Non-pigmented ciliary epithelial cell (primary cell): ENCODE measurements at places on chromosomes 5 and 9.

- DNase-seq = no peak
Observed at GRCh38 chr5:172958331-172959046, 735 bp upstream of the RPL26L1 start.

DNA sequence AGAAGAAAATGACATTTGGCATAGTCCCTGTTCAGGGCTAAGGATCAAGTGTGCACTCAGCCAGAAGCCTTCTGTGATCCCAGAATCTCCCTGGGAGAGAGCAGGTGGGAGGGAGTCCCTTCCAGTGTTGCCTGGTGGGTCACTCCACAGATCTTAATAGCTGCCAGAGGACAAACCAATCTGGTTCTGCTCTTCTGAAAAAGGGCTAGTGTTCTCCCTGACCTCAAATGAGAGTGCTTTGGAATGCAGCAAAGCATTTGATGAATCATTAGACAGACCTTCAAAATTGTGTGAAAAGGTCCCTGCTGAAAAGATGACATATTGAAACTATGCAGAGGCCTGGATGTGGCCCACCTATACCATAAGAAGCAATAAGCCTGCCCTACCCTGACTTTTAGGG, 339.7 kb downstream of the TMEM232 start:
- DNase-seq = peak; percentile 49

- DNase-seq = no peak
Observed at GRCh38 chr5:150311015-150311692, 8.4 kb upstream of the ARSI start.

DNA sequence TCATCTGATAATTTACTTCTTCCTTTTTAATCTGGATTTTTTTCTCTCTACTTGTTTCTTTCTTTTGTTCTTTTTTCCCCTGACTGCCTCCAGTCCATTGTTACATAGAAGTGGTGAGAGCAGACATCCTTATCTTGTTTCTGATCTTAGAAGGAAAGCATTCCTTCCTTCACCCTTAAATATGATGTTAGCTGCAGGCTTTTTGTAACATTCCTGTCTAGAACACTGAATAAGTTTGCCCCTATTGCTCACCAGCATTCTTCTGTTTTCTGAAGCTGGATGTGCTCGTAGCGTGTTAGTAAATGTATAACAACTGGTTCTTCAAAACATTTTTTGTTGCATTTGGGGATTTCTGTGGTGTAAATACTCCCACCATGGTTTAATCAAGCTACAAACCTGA, 136.7 kb upstream of the NFIL3 start:
- DNase-seq = no peak

- DNase-seq = no peak
Observed at GRCh38 chr5:122665051-122665450, 109.8 kb upstream of the SNX2 start.

- DNase-seq = peak; percentile 71
Observed at GRCh38 chr9:79221084-79221483, 350.7 kb upstream of the TLE4 start.

- no peak for DNase-seq
Observed at GRCh38 chr5:1723957-1724821, 75.4 kb downstream of the MRPL36 start.

- DNase-seq = no peak
Observed at GRCh38 chr9:128903871-128904620, 16.7 kb upstream of the PHYHD1 start.

GRCh38 chr9:131700765-131701435, 39.0 kb downstream of the RAPGEF1 start:
- no peak for DNase-seq

DNA sequence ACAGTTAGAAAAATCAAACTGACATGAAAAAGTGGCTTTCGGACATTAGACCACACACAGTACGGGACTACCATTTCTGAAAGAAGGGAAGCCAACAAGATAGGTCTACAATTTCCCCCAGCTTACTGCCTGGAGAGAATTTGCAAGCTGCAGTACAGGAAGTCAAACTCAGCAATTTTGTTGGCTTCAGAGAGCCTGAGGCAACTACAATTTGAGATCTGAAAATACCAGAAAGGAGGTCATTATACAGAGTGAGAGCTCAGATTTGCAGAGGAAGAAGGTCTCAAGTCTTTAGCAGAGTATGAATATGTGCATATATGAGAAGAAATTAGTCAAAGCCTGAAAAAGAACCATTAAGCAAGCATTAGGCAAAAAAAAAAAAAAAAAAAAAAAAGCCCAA, 83.0 kb downstream of the OXCT1 start:
- DNase-seq = no peak

DNA sequence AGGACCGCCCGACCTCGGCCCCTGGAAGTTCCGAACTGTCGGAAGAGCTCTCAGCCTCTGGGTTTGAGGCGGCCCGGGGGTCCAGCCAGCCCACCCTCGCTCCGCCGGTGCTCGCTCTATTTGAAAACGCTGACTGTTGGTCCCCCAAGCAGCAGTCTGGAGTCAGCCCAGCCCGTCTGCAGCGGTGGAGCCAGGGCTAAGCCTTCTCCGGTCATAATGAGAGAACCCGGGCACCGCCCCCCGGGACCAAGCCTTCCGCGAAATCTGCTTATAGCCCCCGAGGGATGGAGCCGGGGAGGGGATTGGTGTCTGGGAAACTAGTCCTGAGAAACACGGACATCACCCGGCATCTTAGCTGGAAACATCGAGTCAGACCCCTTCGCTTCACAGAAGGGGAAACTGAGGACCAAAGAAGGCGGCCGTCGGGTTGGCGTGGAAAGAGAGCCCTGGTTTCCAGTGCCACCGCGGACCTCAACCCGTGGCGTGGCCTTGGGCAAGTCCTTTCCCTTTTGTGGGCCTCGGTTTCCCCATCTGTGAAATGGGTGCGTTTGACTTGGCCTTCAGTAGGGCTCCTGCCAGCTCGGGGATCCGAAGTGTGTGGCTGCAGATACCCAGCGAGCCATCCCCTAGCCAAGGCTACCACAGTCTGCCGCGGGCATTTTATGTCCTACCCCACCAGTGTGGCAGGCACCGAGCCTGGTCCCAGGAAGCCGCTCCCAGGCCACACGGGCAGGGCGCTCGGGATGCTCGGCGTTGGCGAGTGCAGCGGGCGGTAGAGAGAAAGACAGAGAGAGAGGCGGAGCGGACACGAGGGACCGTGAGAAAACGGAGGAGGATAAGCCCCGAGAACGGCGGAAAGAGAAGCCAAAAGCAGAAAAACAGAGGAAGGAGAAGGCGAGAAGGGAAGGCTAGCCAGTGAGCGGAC, 857 bp downstream of the ADAM19 start:
- no peak for DNase-seq

DNA sequence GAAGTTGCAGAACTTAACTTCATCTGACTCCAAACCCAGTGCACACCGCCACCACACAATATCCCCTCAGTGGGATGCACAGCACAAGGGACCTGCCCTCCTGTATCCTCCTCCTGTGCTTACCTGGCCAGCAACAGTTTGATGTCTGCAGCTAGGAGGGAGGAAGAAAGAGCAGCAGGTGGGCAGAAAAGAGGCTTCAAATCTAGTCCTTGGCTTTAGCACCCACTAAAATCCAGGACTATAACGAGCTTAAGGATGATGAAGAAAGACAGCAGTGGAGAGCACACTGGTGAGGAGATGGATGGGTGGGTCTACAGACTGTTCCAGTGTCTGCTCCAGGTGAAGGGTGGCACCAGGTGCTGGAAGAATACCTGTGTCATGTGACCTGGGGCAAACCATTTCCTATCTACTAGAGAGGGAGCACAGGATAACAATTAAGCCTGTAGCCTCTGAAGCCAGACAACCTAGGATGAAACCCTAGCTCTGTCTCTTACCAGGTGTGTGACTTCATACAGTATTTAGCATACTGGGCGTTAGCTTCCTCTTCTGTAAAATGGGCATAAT, 100.0 kb downstream of the SH3TC2 start:
- no peak for DNase-seq

DNA sequence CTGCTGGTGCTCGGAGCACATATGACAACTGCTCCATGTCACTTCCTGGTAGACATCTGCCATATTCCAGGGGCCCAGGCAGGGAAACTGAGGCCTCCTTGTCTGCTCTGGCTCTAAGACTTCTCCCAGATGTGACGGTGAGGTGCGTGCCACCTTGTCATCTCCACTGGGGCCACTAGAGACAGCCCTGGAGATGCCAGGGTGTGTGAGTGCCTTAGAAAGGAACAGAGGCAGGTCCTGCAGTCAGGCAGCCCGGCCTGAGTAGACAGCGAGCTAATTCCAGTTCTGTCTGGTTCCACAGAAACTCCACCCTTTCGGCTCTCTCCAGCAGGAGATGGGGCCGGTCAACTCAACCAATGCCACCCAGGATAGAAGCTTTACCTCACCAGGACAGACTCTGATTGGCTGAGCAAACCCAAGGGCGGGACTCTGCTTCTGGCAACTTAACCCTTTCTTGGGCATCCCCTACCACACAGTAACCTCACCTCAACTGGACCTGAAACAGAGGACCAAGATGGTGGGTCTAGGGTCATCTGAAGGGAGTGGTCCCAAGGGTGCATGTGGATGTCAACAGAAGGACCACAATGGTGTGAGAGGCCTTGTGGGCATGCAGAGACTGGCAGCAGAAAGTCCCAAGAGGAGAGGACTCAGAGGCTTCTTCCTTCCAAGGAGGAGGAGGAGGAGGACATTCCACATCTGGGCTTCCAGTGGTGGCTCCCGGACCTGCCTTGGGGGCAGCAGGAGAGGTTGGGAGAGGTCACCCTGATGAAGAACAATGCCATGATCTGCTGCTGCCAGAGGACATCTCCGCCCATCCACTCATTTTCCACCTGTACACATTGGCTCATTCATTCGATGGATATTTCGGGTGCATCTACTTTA, 77.7 kb downstream of the RGS3 start:
- DNase-seq = no peak

DNA sequence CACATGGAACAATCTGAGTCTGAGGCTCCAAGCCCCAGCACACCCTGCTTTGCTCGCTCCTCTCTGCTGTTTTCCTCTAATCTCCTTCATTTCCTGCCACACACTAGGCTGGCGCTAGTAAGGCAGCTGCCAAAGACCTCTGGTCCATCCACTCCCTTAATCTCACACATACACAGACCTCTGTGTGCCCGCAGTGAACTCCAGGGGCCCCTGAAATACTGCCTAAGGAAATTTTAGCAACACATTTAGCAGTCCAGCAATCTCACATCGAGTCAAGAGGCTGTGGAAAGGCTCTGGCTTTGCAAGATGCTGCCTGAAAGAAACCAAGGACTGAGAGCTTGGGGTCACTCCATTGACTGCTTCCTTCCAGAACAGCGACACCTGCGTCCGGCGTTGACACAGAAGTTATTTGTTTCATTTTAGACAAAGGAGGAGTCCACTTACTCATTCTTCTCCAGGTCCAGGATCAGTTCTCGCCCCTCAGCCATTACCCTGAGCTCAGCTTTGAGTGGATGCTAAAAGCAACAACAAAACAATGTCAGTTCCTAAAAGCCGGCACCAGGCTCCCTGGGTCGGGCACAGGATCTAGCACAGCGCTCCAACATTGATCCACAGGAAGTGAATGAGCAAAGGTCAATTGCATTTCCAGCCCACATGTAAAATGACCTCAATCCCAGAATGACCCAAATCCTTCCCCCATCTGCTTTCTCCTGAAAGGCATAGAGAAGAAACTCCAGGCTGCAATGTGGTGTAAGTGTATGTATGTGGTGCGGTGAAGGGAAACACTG, 11.5 kb downstream of the ADAM19 start:
- no peak for DNase-seq

GRCh38 chr9:122816163-122816867, 12.1 kb downstream of the PDCL start:
- no peak for DNase-seq

DNA sequence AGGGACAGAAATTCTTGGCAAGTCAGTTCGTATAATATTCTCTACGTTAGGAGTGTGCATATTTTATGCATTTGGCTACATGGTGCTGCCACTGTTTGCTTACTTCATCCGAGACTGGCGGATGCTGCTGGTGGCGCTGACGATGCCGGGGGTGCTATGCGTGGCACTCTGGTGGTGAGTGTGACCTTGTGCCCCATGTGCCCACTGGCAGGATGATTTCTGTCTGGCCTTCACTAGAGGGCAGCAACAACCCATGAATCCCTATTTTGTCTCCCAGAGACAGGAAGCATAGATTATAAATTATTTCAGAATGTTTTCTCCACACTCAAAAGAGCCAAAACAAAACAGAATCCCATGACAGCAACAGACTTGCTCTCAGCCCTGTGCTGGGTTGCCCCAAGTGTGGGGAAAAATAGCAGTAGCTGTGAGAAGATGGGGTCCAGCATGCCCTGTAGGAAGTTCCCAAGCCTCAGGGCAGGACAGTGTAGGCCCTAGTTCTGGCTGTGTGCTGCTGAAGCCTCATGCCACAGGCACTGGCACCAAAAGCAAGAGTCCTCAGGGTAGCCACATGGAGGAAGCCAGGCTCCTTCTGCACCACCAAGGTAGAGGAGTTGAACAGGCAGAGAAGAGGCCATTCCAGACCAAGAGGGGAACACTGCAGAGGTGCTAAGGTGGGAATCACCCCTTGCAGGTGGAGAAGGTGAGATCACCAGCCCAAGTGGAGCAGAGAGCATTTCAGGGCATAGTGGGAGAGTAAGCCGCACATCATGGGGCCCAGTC, 16.0 kb downstream of the SLC22A5 start:
- DNase-seq = no peak

- no peak for DNase-seq
Observed at GRCh38 chr9:118273048-118273447, 568.8 kb downstream of the TLR4 start.

DNA sequence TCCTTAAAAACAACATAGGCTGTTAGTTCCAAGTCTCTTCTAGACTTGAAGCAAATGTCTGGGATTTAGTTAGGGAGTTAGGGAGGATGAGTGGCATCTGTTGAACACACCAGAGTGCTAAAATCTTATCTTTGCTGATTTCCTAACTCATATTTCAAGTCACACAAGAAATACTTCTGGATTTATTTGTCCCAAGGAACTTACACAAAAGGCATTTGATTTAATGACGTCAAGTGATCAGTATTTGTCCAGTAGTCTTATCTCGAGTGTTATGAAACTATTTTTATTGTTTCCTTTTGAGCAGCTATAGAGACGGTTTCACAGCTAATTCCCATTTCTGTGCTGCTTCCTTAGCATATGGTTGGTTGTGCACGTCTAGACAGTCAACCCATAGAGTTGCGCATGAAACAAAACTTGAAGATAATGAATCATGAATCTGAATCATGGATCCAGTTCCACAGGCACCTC, 140.5 kb upstream of the TUT7 start:
- DNase-seq = peak; percentile 60
